EH (cell line): ENCODE measurements at places on chromosomes 16 and 17.

DNA sequence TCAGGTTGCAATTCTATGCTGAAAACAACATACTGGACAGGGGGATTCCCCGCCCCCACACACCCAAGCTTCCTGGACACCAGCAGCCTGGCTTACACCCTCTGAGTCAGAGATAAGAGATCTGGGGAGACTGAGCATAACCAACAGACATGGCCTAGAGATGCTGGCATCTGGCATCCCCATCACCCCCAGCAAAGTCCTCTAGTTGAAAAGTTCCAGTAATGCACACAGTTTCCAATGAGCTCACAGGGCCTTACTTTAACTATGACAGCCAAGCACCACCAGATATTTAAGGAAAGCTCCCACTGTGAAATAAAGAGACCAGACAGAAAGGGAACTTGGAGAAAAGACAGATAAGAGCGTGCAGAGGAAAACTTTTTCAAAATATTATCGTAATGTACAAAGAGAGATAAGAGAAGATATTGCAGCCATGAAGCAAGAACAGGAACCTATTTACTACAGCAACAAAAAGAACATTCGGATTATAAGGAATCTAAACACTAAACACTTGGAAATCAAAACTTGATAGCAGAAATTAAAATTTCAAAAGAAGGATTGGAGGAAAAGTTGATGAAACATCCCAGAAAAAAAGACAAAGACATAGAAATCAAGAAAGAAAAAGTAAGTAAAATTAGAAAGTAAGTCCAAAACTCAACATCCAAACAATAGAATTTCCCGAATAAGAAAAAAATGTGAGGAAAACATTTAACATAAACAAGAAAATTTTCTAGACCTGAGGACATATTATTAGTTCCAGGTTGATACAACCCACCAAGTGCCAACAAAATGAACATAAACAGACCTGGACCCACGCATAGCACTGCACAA, 17.2 kb upstream of the ALOX15 start:
- peak; percentile 61 for DNase-seq

GRCh38 chr17:62998665-62999393, 32.8 kb downstream of the TANC2 start:
- peak; percentile 33 for DNase-seq

DNA sequence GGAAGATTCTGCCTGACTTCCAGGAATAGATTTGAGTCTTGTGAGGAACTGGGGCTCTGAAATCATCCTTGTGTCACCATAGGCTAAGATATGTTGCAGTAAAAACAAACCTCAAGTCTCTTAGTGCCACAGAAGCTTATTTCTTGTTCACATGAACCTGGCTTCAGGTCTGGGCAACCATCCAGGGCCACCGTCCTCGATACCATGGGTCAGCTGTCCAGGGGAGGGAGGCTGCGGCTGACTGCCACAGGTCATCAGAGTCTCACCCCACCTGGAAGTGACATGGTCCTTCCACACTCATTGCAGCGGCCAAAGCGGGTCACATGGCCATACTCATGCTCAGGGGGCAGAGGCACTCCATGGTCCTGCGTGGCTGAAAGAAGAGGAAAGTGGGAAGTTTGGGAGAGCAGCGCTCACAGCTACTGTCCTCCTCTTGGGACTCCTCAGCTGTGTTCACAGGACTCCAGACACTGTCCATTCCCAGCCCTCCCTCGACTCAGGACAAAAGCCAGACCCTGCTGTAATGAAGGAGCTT, 284.5 kb downstream of the CBLN1 start:
- DNase-seq: no peak

- DNase-seq: peak; percentile 48
Observed at GRCh38 chr16:55567382-55567781, 898 bp downstream of the CAPNS2 start.

DNA sequence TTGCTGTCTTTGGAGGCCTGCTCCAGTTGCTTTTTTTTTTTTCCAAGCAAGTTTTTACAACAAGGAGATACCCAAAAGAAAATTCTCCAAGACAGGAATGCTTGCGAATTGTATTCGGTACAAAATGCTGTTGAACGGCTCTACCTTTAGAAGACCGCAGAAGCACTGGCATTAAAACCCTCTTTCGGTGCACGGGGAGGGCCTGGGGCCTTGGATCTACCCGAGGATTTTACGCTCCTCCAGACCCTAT, 1.3 kb upstream of the HELZ start:
- no peak for DNase-seq

DNA sequence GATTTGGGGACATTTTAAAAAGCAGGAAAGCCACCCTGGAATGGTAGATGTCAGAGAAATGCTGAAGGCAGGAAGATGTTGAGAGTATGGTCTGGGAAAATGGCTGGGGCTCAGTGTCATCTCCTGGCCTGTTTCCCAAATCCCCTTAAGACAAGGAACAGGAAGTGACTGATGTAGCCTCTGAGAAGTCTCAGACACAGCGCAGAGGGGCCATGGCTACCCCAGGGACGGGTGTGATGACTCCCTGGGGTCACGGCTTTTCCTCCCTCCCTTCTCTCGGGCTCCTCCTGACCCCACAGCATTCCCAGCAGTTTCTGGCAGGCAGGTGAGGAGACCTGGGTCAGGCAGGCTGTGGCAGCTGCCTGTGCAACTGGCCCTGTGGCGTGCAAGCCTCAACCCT, 45.4 kb downstream of the RAP1GAP2 start:
- DNase-seq: peak; percentile 85

GRCh38 chr16:4313563-4314531, 2.0 kb upstream of the GLIS2 start:
- DNase-seq: no peak

GRCh38 chr17:77009877-77010276, 130.9 kb upstream of the SEC14L1 start:
- DNase-seq: no peak

- peak; percentile 93 for DNase-seq
Observed at GRCh38 chr17:64572682-64573154, 65.9 kb downstream of the CEP95 start.

DNA sequence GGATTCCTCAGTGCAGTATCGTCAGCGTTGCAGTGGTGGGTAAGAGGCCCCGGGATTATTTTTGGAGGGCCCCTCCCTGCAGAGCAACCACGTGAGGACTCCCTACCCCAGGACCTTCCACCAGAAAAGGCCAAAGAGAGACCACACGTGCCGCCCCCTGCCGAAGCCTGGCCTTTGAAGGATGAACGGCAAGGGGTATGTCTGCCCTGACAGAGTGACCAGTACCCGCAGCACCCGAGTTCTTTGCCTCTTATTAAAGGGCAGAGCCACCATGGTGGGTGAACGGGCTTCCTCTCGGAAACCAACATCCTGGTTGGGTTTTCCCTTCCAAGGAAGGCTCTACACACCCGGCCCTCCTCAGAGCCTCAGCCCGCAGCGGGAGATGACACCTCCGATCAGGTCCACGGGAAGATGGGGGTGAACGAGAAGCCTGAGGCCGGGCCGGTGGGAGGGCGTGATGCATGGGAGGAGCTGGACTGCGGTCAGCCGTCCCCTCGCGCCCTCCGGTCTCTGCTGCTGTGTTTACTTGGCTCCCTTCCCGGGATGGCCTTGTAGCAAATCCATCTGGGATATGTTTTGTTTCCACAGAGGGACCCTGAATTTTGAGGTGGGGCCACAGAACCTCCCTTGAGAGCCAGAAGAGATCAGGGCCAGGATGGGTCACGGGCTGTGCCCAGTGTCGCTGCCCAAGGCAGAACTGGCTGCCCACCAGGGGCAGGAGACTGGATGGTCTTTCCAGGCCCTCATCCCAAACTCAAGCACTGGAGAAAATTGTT, 49.1 kb downstream of the TBC1D16 start:
- DNase-seq: peak; percentile 73

DNA sequence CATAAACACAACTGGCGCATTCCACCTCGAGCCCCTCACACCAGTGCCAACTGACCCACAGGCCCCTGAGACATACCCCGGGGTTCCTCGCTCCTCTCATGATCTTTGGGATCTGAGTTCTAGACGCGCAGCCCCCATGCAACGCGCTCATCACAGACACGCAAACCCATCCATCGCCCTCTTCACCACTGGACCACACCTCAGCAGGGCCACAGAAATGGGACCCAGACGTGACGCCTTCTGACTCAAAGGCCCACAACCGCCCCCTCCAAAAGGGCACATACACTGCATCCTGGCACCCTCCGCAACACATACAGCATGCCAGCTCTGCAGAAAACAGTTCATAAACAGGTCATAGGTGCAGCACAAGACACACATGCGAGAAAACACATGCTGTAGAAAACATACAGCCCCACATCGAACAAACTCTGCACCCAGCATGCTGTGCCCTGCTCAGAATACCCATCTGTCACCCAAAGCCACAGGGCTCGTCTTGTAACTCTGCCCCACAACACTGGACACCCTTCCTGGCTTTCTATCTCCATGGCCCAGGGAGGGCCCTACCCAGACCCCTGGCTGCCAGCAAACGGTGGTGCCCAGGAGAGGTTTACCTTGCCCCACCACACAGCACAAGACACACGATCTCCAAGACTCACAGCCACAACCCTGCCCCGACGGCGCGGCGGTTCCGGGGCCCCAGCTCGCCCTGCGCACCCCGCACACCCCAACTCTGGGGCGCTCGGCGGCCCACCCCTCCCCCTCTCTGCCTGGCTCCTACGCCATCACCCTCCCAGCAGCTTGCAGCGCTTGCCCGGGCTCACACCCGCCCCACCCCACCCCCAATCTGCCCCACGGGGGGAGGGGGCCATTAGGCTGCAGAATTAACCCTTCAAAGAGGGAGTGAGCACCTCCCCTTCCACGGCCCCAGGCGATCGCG, 887 bp downstream of the ZBTB4 start:
- DNase-seq: peak; percentile 62

DNA sequence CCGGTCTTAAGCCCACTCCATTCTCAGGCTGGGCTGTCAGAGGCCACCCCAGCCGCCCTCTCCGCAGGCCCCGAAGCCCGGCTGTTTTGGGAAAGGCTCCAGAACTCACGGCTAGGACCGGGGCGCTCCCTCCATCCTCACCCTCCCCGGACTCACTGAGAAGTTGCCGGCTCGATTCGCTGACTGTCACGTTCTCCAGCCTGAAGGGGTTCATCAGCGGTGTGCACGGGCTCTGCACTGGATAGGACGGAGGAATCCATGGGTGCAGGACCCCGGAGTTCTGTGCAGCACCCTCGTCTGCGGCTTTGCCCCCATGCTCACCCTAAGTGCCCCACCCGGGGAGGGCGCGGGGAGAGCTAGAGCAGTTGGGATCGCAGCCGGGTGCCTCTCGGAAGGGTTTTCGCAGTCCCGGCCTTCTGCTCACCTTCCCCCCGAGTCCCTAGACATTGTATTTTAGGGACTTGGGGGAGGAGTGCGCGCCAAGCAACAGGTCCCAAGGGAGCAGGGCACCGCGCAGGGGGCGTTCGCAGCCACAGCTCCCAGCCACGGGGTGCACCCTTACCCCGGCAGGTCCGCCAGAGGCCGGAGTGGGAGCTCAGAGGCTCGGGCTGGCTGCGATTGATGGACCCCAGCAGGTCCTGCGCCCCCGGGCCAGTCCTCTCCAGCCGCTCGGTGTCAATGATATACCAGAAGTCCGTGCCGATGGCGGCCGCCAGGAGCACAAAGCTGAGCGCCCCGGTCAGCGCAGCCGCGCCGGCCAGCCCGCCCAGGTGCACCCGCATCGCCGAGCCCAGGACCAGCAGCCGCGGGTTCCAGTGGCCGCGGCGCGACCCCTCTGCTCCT, 1.0 kb downstream of the TMEM114 start:
- DNase-seq: no peak

- DNase-seq: no peak
Observed at GRCh38 chr16:27811881-27812280, 251.6 kb downstream of the GSG1L start.

- no peak for DNase-seq
Observed at GRCh38 chr17:40338058-40338457, 26.5 kb downstream of the GJD3 start.

- no peak for DNase-seq
Observed at GRCh38 chr16:77556201-77556873, 121.5 kb upstream of the ADAMTS18 start.

GRCh38 chr16:86286991-86287663, 223.2 kb upstream of the FOXF1 start:
- no peak for DNase-seq

DNA sequence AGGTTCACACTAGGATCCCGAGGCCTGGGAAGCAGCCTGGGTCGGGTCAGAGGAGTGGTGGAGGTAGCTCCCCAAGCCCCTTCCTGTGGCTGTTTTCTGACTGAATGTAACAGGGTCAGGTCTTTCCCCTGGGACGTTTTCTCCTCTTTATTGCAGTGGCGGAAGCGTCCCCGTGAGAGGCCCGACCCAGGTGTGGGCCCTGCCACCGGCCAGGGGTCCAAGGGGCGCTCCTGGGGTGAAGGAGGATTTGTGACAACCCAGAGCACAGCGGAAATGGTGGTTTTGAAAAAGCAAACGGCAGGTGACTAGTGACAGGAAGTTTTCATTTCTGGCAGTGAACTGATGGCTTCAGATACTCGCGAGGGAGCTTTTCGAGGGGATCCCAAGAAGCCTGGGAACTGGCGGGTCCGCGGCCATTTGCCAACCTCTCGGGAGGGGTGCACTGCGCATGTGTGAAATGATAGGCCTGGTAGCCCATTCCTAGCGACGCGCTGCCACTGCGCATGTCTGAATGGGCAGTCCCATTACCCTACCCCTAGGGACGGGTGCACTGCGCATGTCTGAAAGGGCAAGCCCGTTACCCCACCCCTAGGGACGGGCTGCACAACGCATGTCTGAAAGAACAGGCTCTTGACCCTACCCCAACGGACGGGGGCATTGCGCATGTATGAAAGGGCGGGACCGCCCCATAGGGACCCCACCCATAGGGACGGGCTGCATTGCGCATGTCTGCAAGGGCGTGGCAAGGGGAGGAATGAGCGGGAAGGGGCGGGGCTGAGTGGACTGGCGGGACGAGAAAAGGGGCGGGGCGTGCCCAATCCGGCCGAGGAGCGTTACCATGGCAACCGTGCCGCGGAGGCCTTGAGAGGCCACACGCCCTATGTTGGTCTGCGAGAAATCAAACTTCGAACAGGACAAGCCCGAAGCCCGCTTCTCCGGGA, 1747.9 kb downstream of the TP53TG3F start:
- DNase-seq: no peak

- DNase-seq: no peak
Observed at GRCh38 chr17:72988451-72988850, 104.0 kb downstream of the SLC39A11 start.

- DNase-seq: peak; percentile 42
Observed at GRCh38 chr17:27475981-27476895, 20.0 kb downstream of the KSR1 start.

DNA sequence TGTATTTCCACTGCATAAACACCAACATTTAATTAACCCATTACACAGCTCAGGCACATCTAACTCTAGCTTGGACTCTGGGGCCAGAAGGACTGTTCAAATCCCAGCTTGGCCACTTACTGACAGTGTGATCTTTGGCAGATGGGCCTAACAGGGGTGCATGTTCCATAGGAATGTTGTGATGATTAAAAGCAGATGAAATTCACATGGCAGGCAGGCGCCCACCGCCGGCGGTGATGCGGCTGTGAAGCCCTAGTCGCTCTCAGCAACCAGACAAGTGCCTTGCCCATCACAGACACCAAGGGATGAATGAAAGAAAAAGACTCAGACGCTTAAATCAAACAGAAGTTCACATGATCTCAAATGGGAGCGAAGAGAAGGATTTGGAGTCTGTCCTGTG, 84.6 kb upstream of the WSB1 start:
- peak; percentile 3 for DNase-seq
